Adipocyte (in vitro differentiated cells): ENCODE measurements at places on chromosomes 13 and 19.

- DNase-seq, result no peak
These were observed 247.7 kb downstream of the OLFM4 start for GRCh38 chr13:53276265-53276664.

DNA sequence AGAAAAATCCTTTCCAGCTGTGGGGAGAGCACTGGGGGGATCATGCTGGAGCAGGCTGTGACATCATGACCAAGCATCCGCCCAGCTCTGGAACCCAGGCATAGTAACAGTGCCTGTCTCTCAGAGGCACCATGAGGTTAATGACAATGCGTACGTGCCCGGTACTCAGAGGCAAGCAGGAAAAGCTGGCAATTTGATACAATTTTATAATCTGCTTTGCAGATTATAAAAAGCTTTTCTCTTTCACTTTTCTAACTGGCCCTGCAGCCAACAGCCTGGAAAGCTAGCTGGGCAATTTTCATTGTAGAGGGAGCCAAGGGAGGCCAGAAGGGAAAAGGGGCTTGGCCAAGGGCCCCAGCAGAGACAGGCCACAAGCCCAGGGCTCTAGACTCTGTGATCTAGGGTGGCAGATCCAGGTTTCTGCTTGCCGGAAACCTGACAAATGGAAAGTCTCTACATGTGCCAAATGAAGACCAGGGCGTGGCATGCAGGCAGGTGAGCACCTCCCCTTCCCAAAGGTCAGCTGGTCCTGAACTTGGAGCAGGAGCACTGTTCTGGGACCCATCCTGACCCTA, 22.7 kb downstream of the VRK3 start:
- DNase-seq, result no peak

- no peak for DNase-seq
These were observed 7.1 kb upstream of the SAMD1 start for GRCh38 chr19:14097532-14098151.

DNA sequence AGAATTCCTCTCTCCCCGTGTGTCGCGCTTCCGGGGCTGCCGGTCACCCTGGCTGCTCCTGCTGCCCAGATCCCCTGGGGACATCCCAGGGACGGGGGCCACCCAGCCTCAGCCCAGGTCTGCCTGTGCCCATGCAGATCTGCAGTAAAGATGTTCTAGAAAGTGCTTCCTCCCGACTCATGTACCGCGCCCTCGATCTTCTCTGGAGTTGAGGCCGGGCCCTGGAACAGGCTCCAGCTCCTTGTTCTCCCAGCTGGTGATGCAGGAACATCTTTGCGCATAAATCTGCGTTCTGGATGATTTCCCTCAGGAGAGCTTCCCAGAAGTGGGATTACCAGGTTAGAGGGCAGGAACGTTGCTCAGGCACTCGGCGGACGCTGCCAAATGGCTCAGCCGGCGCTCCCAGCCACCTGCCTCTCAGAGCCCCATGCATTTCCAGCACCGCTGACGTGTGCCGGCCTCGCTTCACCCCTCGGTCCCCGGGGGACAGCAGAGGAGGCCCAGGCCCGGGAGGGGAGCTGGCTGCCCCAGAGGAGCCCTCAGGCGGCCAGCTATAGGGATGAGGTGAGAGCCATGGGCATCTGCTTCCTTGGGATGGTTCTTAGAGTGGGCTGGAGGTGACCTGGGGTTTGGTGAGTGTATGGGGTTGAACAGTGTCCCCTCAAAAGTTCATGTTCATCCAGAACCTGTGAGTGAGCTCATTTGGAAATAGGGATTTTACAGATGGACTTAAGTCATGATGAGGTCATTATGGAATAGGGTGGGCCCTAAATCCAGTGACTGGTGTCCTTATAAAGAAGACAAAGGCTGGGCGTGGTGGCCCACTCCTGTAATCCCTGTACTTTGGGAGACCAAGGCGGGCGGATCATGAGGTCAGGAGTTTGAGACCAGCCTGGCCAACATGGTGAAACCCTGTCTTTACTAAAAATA, 42.6 kb downstream of the CRTC1 start:
- DNase-seq, result no peak

DNA sequence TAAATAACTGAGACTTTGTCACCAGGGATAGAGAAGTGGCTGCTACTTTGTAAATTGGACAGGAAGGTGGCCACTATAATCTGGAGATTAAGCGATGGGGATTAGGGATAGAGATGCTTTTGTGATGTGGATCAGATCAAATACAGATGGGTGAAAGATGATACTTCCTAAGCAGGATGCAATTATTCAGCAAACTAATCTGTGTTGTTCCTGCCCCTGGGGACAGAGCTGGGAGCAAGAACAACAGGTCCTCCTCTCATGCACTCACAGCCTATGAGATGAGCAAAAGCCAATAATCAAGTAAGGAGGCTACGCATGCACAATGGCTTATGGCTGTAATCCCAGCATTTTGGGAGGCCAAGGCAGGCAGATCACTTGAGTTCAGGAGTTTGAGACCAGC, 4.6 kb downstream of the RGL3 start:
- DNase-seq, result peak; percentile 16

DNA sequence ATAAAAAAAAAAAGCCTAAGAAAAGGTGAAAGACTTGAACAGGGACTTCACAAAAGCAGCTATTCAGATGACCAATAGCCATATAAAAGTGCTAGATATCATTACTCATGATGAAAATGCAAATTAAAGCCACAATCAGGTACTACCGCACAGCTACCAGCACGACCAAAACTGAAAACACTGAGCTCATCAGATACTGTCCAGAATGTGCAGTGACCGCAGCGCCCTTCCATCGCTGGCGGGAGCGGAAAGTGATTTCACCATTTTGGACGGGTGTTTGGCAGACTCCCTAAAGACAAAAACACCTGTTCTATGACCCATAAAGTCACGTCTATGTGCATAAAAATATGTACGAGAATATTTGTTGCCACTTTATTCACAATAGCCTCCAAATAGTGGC, 60.7 kb downstream of the SLC6A16 start:
- DNase-seq, result no peak

DNA sequence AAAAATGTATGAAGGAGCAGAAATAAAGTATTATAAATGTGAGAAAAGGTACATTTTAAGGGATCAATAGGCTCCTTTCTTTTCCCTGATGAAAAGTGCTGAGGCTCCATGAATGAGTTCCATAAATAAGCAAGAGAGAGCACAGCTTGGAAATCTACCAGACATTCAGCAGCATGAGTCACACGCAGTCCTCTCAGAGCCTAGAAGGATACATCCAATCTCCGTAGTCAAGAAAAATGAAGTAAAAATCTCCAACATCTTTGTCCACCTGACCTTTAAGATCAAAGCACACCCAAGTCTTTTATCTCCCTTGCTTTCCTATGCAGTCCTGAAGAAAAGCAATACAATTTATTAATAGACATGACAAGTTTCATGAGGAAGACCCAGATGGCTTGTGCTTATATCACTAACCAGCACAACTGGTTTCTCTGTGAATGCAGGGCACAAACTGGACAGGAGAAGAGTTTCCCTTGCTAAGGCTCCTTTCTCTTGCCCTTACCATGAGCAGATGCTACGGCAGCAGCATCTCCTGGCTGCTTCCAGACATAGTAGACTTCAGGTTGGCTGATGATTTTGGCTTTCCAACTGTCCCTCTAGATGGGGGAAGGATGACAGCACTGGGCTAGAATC, 730.8 kb downstream of the EFNB2 start:
- peak; percentile 46 for DNase-seq

DNA sequence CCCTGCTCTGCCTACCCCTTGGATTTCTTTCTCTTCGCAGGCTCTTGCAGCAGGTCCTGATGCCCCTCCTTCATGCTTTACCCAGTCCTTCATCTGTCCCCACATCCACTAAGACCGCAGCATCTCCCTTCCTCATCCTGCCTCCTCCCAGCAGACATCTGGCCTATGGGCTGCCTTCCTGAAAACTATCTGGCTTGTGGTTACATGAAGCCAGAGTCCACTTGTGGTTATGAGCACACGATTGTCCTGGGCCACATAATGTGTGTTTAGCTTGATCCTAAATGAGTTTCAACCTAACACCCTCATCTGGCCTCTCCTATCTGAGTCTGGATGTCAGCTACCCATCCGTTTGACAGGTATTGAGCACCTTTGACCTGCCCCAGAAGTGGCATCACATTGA, 5.5 kb upstream of the ZNF175 start:
- DNase-seq, result no peak

GRCh38 chr19:33727331-33727998, 69.2 kb upstream of the KCTD15 start:
- no peak for DNase-seq

- DNase-seq, result no peak
These were observed 89.1 kb upstream of the VSTM2B start for GRCh38 chr19:29436591-29437103.

DNA sequence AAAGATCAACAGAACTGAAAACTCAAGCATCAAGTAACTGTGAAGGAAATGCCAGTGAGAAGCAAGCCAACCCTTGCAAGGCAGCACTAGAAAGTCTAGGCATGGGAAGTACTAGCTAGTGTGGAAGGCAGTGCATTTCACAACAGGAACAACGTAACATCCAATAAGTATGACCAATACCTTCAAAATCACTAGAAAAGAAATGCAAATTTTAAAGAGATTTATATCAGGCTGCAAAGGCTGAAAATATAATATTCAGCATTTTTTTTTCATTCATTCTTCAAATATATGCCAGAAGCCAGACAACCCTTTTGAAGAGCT, 121.9 kb downstream of the DLEU7 start:
- no peak for DNase-seq

- no peak for DNase-seq
These were observed at the start of gene FAM187B for GRCh38 chr19:35228177-35228930. Gene FAM187B, minus strand, starts transcription at chr19:35228739. Its CDS starts 59 bp downstream, at chr19:35228680.

- DNase-seq, result peak; percentile 97
These were observed 14.1 kb upstream of the TNFSF9 start for GRCh38 chr19:6516659-6517291.

DNA sequence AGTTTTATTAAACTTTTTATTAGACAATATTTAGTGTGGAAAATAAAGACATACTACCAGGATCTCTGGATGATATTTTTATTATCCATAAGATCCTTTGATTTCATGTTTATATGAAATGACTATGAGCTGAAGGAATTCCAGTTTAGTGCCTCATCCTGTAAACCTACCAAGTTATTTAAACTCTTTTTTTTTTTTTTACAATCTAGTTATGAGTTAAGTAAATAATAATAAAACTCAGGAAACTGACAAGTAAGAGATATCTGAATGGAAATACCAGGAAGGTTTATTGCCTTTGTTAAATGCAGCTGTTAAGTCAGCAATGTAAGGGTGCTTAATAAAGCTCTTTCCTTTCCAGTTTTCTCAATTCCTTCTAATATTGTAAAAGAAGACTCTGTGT, 53.9 kb downstream of the RXFP2 start:
- peak; percentile 26 for DNase-seq

- no peak for DNase-seq
These were observed 23.4 kb downstream of the DPRX start for GRCh38 chr19:53655042-53655665.

- DNase-seq, result no peak
These were observed 11.1 kb upstream of the PLIN3 start for GRCh38 chr19:4878491-4878968.

DNA sequence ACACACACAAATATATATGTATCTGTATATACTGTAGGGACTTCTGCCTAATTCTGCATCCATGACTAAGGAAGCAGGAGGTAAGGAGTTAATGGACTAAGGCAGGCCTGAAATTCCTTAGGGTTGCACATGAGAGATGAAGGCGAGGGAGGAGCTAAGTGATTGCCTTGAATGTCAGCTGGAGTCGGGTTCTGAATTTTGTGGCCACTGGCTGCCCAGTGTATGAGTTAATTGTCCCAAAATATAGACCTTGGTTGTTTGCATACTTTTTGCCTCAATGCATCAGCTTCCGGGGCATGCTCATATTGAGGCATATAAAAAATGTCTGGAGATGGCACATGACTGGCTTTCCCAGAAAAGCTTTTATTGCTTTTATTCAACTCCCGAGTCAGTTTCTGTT, 245.5 kb downstream of the TDRD3 start:
- DNase-seq, result no peak

- no peak for DNase-seq
These were observed 90.0 kb downstream of the OXGR1 start for GRCh38 chr13:96904232-96904631.

DNA sequence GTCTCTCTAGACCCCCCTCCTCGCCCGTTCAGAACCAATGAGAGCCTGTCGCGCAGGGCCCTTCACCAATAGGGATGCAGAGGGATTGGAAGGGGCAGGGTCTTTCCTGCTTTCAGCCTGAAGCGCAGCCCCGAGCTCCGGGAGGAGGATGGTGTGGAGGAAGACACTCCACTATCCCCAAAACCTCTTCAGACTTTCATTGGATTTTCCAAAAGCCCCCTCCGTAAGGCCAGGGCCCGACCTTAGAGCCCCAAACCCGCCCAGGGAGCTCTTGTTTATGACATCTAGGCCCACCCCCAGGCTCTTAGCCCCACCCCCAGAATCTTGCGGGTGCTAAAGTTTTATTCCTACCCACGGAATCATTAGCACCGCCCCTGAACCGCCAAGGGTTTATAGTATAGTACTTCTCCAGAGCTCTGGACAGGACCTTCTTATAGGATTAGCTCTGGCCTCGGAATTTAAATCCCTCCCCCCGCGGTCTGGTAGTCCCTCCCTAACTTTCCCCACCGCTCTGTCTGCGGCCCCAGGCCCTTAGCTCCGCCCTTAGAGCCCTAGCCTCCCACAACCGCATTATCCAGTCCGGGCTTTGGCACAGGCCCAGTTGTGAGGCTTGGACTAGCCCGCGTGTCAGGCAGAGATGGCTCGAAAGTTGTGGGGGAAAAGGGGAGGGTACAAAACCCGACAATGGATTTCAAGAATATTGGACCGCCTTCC, 6.6 kb upstream of the EML2 start:
- peak; percentile 95 for DNase-seq

DNA sequence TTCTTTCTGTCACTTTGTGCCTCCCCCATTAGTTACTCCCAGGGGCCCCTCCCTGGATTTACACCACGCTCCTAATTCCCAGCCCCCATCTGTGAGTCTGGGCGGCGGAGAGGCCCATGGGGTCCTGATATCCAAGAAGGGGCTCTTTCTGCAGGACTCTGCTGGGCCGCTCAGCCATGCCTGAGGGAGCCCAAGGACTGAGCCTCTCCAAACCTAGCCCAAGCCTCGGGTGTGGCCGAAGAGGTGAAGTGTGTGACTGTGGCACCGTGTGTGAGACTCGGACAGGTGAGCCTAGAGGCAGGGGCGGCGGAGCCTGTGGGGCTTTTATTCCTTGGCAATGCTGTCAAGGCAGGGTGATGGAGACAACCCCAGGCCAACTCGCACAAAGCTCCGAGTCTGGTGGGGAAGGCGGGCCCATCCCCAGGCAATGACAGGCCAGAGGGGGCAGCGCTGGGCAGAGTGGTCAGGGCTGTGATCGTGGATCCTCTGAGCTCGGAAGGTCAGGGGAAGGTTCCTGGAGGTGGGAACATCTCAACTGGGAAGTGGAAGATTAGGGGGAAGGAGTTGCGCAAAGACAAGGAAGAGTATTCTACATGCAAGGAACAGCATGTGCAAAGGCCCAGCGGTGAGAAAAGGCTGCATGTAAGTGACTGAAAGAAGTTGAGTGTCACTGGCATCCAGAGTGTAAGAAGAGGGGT, 1.6 kb downstream of the PLEKHG2 start:
- peak; percentile 49 for DNase-seq

GRCh38 chr19:2415281-2415972, 12.0 kb downstream of the TIMM13 start:
- no peak for DNase-seq
